ENCODE measurements at places on chromosomes 7 and 10. TPM values are rescaled to one million over a fixed set of nuclear protein-coding genes. Genes with fewer than 3 reads are reported as not detected.

Gene NKX1-2
- not detected for total RNA-seq

Gene SERPINE1
- total RNA-seq = 2,489 TPM

Gene LSM5
- 8.5 TPM for total RNA-seq

Gene HPSE2
- 4.0 TPM for total RNA-seq

Gene SEMA3A
- total RNA-seq = 18.4 TPM

Gene MAGI2
- 30.6 TPM for total RNA-seq

Gene PRRT4
- not detected for total RNA-seq

Measured in placental pericyte (primary cell).